ENCODE measurements at places on chromosomes 13 and 19. TPM values are rescaled to one million over a fixed set of nuclear protein-coding genes. Genes with fewer than 3 reads are reported as not detected.

The ZNF132 gene
- total RNA-seq: 9.2 TPM

The MAMSTR gene
- 1.2 TPM for total RNA-seq

The PCDH17 gene
- not detected for total RNA-seq

The BEST2 gene
- not detected for total RNA-seq

The ZNF560 gene
- 0.75 TPM for total RNA-seq

The CABP5 gene
- total RNA-seq: not detected

The FBXO17 gene
- 33.9 TPM for total RNA-seq

The SIGLEC5 gene
- not detected for total RNA-seq

The IL12RB1 gene
- total RNA-seq: not detected

The PRTN3 gene
- not detected for total RNA-seq

The KCNC3 gene
- total RNA-seq: not detected

The DMKN gene
- total RNA-seq: 14.1 TPM

The OPA3 gene
- total RNA-seq: 6.0 TPM

The ZNF99 gene
- total RNA-seq: not detected

The SYT5 gene
- 0.12 TPM for total RNA-seq

The TRAPPC6A gene
- 11.1 TPM for total RNA-seq

The NEK5 gene
- total RNA-seq: 0.12 TPM
